GDM1 (cell line): ENCODE measurements at places on chromosomes 1 and 21.

GRCh38 chr1:10867138-10867721 lies 70.8 kb upstream of the CASZ1 start:
- DNase-seq: peak; percentile 13

DNA sequence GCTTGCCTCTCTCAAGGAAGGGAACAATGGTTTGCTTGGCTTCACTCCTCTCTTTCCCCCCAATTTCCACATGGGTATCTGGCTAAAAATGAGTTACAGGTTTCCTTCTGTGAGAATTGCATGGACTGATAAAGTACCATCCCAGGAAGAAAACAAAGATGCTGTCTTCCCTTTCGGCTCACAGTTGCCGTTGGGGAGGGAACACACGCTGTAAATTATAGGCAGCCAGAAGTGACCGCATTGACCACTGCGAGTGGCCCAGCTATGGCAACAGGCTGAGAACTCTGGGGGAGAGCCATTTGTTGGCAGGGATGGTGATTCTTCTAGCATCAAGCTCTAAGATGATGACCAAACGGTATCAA lies 2.9 kb downstream of the RUNX1 start:
- peak; percentile 82 for DNase-seq

DNA sequence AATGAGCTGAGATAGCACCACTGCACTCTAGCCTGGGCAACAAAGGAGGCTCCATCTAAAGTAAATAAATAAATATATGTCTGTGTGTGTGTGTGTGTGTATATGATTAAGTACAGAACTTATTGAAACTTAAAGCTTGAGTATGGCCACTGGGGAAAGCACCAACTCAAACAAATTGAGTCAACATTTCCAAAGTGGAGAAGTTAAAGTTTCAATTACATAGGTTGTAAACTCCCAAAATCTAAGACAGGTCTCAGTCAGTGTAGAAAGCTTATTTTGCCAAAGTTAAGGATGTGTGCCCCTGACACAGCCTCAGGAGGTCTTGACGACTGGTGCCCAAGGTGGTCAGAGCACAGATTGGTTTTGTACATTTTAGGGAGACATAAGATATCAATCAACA lies 458.9 kb upstream of the RGS18 start:
- no peak for DNase-seq

DNA sequence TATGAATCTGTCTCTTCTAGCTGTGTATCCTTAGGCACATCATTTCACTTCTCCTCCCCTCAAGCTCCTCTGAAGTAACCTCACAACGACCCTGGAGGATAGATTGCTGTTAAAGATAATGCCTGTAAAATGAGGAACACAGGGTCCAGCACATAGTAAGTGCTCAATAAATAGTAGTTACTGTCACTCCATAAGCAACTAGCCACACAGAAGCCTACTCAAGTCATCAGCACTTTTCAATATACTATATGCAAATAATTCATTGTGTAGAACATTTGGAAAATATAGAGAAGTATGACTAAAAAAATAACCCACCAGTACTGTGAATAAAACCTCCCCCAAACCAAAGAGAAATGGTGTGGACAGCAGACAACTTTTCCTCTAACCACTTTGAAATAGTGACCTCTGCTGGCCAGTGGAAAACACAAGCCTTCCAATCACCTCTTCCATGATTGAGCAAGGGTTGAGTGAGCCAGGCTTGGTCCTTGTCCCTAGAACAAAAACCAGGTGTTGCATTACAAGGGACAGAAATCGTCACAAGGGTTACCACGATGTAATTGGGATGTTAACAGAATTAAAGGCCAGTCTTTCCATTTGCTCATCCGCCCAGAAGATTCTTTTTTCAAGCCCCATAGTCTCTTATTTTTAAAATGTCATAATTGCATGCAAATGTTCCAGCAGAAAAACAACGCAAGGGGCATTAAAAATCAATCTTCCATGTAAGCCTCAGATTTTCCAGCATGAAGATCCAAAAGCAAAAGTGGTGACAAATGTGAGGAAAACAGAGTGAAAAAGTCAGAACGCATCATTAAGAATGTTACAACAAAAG lies 15.7 kb upstream of the GLIS1 start:
- peak; percentile 7 for DNase-seq

- DNase-seq: no peak
Measured at GRCh38 chr1:41174170-41174569, 67.9 kb downstream of the SCMH1 start.

DNA sequence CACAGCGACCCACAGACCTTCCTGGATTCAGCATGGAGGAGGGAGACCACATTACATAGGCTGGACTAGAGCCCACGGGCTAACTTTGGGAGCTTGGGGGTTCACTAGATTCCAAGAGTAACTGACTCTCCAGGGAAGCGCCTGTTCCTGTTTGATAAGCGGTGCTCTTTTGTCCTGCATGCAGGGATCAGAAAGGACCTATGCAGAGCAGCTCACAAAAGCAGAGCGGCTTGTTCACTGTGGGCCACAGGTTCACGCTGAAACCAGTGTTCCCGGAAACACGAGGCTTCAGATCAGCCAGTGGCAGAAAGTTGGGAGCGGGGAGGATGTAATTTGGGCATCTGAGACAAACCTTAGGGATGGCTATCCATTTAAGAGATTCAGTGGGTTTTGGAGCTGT lies 403.9 kb downstream of the PCP4 start:
- no peak for DNase-seq

DNA sequence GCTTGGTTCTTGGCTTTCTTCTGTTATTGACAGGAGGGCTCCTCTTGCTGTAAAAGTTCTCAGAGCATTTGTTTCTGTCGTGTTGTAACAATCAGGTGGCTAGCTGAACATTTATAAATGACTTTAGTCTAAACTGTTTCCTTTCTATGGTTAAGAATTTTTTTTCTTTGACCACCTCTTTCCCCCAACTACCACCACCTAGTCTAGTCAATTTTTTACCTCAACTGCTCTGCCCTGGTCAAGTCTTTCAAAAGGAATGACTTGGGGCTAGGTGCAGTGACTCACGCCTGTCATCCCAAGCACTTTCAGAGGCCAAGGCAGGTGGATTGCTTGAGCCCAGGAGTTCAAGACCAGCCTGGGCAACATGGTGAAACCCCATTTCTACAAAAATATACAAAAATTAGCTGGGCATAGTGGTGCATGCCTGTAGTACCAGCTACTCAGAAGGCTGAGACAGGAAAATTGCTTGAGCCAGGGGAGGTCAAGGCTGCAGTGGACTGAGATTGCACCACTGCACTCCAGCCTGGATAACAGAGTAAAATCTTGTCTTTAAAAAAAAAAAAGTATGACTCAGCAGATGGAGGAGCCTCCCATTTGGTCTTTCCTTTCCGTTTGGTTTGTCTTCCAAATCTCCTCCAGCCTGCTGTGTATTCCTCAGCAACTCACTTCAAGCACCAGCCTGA lies 40.7 kb downstream of the MAP3K21 start:
- DNase-seq: no peak
